ENCODE measurements at places on chromosomes 5 and 9.

- no peak for DNase-seq
Measured at GRCh38 chr9:98504298-98505282, 204.1 kb downstream of the GABBR2 start.

- no peak for DNase-seq
Measured at GRCh38 chr5:76439929-76440328, 36.8 kb downstream of the IQGAP2 start.

- no peak for DNase-seq
Measured at GRCh38 chr9:130313103-130313858, 47.7 kb downstream of the HMCN2 start.

GRCh38 chr5:125181159-125181558 is 434.7 kb upstream of the ZNF608 start:
- DNase-seq, result no peak

DNA sequence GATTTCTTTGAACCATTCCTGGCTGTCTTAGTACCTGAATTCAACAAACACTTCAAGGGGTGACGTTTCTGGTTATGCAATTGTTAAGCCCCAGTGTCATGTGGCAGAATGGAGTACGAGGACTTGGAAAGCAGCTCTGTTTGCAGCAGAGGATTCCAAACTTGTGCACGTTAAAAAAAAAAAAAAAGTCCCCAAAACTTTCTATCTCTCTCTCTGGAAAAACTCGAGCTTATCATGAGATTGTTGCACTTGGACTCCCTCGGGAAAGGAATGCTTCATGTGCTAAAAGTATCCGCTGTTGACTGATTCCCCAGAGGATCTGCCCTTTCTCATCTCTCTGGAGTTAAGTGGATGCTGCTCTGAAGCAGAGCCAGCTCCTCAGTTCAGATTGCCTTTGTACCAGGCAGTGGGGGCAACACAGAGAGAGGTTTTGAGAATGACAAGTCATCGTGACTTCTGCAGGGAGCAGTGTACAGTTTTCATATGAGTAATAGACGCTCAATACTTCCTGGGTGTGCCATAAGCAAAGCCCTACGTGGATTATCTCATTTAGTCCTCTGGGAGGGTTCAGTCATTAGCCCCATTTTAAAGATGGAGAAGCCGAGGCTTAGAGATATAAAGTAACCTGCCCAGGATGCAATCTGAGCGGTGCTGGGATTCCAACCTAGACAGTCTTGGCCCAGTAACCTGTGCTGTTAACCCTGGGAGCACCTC is 28.1 kb downstream of the TMOD1 start:
- DNase-seq, result no peak

GRCh38 chr5:127447827-127448226 is 69.6 kb upstream of the PRRC1 start:
- no peak for DNase-seq

GRCh38 chr5:61519728-61520277 is 187.7 kb downstream of the ZSWIM6 start:
- DNase-seq, result no peak

DNA sequence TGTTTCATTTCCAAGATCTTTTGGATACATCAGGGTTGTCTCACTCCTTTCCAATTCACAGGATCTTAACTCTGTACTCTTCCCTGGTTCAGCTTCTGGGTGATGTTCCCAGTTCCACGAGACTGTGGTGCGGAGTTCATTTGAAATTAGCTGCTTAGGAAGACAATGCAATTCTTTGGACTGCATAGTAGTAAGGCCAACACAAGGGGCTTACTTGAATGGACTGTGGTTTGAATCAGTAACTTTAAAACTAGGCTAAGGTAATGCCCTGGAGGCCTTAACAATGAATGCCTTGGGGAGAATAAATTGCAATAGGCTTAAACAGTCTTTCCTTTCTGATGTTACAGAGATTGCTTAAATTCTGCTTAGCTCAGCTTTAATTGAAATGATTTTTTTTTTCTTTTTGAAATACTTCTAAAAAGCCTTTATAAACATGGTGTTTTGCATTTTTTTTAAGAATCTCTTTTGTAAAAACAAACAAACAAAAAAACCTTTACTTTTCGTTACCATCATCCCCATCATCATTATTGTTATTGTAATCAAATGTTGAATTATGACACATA is 133.8 kb upstream of the MEF2C start:
- no peak for DNase-seq

DNA sequence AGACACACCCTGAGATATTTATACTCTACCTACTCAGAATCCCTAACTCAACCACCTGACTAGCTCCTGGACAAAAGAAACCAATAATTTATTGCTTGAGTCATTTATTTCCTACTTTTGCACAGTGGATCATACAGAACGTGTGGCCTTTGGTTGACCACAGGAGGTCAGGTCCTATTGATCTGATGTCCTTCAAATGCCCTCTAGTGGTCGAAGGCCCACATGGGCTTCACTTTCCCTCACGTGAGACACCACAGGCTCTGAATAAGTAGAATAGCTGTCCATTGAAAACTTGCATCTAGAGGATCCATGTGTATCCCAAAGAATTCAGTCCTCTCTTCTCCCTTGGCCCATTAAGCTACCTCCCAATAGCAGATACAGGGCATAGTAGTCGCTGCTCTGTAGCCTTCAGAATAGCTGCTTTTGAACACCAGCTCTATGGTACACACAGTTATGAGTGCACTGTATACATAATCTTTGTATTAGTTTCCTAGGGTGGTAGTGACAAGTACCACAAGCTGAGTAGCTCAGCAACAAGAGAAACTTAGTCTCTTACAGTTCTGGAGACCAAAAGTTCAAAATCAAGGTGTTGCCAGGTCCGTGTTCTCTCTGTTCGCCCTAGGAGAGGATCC is 177.6 kb upstream of the SMARCA2 start:
- DNase-seq, result no peak

DNA sequence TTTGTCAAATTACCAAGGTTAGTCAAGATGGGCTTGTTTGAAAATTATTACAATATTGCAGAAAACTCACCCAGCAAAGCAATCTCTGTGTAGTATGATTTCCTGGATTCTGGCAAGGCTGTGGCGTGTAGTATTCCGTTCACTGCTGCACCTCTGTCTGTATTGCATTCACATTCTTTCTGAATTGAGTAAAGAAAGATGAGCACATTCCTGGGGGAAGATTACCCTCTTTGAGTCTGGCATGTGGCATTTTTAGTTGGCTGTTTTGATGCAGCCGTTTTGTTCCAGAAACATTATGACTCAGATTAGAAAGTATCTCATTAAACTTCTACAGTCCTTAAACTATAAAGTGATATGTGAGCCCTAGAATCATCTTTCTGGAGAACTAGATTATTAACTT is 197.7 kb downstream of the TENT4A start:
- DNase-seq, result no peak

DNA sequence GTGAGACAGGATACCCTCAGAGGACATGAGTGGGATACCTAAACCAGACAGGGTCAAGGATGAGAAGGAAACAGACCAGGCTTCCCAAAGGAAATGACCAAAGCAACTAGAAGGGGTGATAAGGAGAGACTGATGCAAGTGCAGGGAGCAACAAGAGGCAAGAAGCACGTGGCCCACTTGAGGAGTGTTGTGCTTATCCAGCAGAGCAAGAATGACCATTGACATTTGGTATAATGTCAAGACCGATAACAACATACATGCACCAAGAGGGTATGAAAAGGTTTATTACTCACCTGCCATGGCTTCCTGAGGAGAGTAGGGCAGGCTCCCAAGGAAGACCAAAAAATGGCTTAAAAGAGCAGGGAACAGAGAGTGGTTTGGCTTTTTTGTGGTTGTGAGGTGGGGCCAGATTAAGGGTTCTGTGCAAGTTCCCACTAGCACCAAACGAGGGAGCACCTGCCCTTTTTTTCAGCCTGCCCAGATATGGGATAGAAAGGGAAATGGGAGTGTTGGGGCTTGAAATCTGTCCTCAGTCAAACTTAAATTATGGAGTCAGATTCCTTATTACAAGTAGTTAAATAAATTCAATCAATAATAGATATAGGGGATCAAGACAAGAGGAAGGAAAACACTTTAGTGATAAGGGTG is 513.6 kb downstream of the RASEF start:
- no peak for DNase-seq

DNA sequence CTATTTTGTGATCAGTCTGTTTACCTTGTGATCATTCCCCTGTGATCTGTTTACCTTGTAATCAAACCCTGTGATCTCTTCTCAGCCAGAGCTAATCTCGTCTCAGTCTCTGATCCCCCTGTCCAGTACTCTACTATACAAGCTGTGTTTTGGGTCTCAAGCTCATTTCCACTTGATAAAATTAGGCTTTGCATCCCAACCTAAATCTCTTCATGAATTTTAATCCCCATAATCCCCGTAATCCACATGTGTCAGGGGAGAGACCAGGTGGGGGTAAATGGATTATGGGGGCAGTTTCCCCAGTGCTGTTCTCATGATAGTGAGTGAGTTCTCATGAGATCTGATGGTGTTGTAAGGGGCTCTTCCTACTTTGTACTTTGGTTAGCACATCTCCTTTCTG is 157.2 kb downstream of the PRR16 start:
- no peak for DNase-seq

GRCh38 chr9:88833946-88834345 is 157.3 kb upstream of the S1PR3 start:
- no peak for DNase-seq

GRCh38 chr9:124295159-124295794 is 37.5 kb downstream of the NEK6 start:
- no peak for DNase-seq

- no peak for DNase-seq
Measured at GRCh38 chr9:73916016-73916673, 581.0 kb upstream of the RORB start.

GRCh38 chr5:137808503-137809135 is 54.5 kb upstream of the HNRNPA0 start:
- DNase-seq, result no peak

GRCh38 chr5:94524841-94525697 is 93.3 kb downstream of the KIAA0825 start:
- DNase-seq, result peak; percentile 69

GRCh38 chr5:161799316-161799715 is 48.6 kb upstream of the GABRA1 start:
- no peak for DNase-seq

DNA sequence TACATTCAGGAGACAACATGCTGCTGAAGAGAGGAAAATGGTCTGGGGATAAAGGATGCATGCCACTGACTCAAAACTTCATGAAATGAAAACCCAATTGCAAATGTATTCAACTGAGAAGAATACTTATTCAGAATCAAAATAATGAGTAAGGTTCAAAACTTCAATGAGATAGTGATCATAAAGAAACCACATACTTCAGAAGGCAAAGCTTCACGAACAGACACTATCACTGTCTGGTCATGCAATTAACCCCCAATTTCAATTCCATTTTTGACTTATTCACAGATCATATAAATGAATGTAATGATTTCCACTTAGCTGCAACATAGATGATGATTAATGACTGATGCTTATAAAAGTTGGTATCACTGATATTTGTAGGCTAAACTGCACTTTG is 33.0 kb upstream of the CTNNAL1 start:
- DNase-seq, result no peak

DNA sequence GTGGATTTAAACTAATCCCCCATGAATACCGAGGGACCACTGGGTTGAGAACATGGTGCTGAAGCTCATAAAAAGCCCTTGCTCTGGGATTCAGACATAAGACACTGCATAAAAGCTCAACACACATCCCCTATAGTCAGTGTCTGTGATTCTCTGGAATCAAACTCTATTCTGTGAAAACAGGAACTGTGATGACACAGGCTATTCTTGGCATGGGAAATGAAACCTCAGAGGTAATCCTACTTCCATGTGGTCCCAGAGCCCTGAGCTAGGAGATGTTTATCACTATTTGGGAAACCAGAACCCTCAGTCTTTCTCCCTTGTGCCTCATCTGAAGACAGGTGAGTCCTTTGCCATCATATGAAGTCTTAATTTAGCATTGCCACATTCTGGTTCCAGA is 135.4 kb upstream of the PRSS3 start:
- no peak for DNase-seq

- no peak for DNase-seq
Measured at GRCh38 chr5:112824197-112824596, 36.9 kb upstream of the SRP19 start.

DNA sequence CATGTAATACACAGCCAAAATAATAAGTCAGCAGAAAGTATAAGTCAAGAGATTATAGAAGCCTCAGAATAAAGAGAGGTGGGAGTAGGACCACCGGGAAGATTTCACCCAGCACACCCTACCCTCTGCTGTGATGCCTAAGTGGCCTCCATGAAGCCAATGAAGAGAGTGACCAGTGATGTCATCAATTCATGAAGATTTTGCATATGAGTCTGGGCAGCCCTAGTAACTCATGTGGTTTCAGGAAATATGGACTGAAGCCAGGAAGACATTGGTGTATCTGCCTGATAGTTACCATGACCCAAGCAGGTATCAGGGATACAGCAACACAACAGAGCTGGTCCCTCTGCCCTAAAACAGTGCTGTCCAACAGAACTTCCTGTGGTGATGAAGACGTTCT is 135.3 kb downstream of the ADAMTS12 start:
- no peak for DNase-seq

DNA sequence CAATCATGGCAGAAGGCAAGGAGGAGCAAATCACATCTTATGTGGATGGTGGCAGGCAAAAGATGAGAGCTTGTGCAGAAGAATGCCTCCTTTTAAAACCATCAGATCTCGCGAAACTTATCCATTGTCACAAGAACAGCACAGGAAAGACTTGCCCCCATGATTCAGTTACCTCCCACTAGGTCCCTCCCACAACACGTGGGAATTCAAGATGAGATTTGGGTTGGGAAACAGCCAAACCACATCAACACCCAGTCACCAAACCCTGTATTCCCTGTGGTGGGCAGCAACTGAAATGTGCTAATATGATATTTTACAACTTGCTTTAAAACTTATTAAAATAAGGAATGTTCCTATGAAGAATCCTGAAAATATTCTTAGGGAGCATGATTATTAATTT is 54.2 kb downstream of the RASGRF2 start:
- DNase-seq, result no peak

- no peak for DNase-seq
Measured at GRCh38 chr5:44099643-44100042, 289.6 kb downstream of the FGF10 start.

DNA sequence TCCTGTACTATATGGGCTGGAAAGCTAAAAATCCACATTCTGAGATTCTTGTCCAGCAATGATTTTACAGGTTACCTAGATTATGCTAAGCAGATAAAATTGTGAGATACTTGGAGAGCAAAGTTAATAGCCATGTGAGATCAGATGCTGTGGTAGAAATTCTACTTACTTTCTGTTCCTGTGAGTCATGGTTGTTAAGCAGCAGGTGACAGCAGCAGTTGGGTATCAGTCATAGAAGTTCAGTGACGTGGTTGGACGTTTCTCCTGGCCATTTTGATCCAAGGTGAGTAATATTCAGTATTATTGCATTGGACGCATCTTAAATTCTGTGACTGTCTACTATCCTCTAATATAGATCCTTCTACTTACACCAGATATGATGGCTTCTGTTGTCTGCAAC is 524.5 kb downstream of the TMEM38B start:
- DNase-seq, result no peak

DNA sequence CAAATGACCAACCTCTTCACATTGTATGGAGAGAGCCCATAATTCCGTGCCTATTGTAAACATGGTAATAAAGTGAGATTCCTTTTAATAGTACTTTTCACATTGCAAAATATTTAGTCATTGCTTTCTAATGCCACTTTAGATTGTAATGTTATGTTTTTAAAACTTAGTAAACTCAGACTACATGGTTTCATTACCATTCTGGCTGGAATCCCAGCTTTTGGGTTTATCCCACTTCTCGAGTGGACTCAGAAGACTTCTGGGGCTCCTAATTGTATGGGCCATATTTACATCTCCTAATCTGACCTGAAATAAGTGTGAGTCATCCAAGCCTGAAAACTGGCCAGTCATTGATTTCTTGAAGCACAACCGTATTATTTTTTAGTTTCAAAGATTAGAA is 217.6 kb downstream of the CAAP1 start:
- DNase-seq, result no peak

All from CD4-positive, alpha-beta T cell treated with Interleukin-10 for 1 hour (primary cell).